ENCODE measurements at places on chromosomes 3 and 15.

- no peak for DNase-seq
Observed at GRCh38 chr3:60575718-60576272, 675.5 kb downstream of the FHIT start.

DNA sequence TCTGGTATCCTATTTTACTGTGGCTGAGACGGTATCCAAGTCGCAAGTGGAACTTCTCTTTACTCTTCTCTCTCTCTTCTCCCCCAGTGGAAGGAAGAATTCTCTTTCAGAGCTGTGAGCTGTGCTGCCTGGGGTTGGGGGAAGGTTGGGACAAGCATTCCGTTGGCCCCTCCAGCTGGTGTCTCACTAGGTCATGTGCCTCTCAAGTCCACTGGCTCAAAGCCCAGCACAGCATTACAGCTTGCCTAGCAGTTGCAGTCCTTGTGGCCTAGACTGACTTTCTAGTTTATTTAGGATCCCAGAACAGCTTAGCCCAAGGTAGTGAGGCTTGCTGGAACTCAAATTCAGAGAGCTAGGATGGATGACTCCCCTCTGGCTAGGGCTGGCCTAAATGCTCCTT is 76.1 kb upstream of the SPATA16 start:
- no peak for DNase-seq

GRCh38 chr3:24060055-24060454 is 115.0 kb downstream of the NR1D2 start:
- no peak for DNase-seq

DNA sequence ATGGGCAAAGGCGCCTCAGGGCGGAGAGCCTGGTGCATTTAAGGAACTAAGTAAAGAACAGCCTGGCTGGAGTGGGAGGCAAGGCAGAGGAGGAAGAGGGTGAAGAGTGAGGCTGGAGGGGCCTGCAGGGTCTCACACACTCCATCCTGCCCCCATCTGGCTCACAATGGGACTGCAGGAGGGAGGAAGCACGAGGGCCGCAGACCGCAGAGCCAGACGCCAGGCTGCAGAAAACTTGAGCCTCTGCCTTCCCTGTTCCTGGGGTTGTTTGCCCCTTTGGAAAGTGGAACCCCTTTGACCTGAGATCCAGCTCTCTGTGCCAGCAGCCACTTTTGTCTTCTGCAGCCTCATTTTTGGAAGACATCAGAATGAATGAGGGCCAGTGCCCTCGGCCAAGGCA is 138.0 kb downstream of the SRGAP3 start:
- no peak for DNase-seq

DNA sequence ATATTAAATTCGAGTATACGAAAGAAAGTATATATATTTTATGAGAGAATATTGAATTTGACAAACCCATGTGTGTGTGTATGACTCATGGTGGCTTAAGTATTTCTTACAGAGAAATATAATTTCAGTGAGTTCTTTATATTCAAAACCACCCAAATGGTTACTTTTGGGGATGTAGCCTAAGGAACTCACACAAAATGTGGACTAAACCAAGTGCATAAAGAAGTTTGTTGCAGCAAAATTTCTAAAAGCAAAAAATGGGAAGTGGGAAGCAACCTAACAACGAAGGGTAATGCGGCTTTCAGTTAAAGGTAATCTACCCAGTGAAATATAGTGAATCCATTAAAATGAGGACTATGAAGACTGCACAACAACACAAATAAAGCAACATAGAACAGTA is 277.1 kb downstream of the EDEM1 start:
- DNase-seq = no peak

GRCh38 chr3:81718311-81718710 is 43.1 kb downstream of the GBE1 start:
- no peak for DNase-seq

GRCh38 chr3:167918686-167919085 is 177.0 kb downstream of the GOLIM4 start:
- no peak for DNase-seq

DNA sequence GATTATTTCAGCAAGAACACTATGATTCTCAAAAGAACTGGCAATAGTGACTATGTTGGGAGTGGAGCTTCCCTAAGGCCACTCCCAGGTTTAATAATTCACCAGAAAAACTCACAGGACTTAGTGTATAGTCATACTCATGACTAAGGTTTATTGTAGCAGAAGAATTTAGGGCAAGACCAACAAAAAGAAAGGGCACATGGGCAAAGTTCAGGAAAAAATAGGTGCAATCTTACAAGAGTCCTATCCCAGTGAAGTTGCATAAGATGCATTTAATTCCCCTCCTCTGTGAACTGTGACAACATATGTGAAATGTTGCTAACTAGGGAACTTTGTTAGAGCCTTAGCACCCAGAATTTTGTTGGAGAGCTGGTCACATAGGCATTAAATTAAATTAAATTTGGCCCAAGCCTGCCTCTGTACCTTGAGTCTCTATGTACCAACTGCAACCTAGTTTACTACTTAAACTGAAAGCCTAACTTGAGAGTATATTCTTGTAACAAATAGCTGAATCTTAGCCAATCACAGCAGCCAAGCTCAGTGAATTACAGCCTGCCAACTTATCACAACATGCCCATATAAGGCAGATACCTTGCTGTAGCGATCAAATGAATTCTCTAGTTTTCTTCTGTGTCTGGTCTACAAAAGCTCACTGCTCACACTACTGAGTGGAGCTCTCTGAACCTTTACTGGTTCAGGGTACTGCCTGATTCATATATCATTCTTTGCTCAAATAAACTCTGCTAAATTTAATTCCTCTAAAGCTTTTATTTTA is 386.2 kb upstream of the ARHGEF26 start:
- no peak for DNase-seq

- no peak for DNase-seq
Observed at GRCh38 chr15:70272565-70273355, 175.0 kb upstream of the TLE3 start.

GRCh38 chr15:60710656-60711055 is 231.7 kb upstream of the ICE2 start:
- no peak for DNase-seq

- no peak for DNase-seq
Observed at GRCh38 chr15:45714590-45715488, 80.0 kb downstream of the SQOR start.

- no peak for DNase-seq
Observed at GRCh38 chr15:22936577-22937472, 43.3 kb downstream of the CYFIP1 start.

DNA sequence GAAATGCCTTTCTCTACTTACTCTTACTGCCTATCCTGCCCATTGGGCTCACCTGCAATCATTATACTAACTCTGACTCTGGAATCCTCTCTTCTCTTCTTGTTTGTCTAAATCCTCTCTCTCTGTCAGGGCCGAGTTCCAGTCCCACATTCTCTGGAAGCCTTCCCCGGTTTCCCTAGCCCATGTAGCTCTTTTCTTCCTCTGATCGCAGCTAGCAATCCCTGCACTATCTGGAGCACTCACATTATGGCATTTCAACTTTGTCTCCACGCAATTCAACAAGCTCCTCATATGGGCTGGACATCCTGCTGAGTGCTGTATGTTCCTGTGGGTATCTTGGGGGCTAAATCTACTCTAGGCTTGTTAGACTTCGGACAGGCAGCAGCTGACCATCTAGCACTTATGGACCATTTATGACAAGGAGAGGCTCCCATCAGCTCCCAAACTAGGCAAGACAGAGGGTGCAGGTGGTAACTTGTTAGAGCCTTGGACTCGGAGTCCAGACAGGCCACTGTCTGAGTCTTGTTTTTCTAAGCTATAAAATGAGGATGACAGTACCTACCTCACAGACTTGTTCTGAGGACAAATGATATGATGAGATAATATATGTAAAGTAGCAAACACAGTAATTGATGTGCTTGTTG is 58.3 kb downstream of the EPHB3 start:
- no peak for DNase-seq

DNA sequence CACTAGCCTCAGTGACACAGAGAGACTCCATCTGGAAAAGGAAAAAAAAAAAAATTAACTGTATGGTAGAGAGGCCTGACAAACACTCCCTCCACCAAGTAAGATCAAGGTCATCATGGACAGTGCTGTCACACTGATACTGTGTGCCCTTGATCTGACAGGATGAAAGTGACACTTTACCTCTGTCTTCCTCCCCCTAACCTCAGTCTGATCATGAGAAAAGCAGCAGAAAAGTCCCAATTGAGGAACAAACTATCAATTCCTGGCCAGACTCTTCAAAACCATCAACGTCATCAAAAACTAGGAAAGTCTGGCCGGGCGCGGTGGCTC is 26.7 kb downstream of the PGPEP1L start:
- DNase-seq = no peak

DNA sequence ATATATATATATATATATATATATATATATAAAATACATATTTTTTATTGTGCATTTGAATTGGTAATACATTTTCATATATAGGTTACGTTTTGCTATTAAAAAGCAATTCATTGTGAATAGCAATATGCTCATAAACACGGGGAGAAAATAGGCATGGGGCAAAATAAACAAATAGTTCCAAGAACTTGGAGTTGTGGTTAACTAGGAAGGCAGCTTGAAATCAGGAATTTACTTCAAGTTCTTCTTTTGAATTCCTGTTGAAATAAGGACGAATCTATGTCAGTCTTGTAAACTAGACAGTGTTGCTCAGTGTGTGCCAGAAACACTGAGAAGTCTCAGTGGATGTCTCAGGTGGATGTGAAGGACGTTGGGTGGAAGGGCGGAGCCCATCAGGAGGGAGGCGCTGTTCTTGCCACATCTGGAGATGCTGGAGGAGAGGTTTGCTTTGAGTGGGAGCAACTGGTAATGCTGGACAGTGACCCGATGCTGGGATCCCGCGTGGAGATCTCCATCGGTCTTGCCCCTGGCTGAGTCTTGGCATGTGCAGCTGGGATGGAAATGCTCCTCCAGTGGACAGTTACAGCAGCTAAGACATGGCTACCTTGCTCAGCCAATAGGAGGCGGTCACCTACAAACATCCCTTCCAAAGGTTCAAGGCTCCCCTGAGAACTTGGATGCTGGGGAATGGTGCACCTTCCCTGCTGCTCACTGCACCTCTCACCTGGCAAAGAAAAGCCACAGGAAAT is 2.5 kb downstream of the IL16 start:
- DNase-seq = no peak

GRCh38 chr3:15325228-15325627 is 7.2 kb downstream of the SH3BP5 start:
- no peak for DNase-seq

DNA sequence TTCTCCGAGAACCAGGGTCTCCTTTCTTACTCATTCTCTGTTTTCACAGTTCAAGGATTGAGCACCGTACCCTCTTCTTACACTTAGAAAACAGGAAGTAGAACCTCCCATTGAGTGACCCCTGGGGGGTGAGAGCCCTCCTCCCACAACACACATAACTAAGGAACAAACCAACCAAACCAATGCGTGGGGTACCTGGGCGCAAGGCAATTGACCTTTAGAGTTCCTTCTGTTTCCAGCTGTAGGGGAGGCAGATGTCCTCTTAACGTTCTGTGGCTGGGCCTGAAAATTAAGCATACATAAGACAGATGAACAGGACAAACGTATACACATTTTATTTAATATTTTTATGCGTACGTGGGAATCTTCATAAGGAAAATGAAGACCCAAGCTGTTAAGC is 33.5 kb upstream of the TIMP4 start:
- DNase-seq = no peak

DNA sequence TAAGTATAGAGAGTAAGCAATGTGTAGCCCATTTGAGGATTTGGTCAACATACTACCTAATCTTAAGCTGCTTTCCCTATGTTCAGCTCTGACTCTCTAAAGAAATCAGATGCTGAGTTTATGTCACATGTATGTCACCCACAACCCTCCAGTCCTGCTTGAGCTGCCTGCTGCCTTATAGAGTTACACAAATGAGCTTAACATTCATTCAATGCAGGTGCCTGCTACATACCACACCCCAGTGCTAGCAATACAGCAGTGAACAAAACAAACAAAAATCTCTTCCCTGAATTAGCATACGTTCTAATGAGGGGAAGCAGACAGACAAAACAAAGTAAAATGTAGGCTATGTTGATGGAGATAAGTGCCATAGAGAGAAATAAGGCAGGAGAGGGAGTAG is 93.0 kb downstream of the HHLA2 start:
- no peak for DNase-seq

DNA sequence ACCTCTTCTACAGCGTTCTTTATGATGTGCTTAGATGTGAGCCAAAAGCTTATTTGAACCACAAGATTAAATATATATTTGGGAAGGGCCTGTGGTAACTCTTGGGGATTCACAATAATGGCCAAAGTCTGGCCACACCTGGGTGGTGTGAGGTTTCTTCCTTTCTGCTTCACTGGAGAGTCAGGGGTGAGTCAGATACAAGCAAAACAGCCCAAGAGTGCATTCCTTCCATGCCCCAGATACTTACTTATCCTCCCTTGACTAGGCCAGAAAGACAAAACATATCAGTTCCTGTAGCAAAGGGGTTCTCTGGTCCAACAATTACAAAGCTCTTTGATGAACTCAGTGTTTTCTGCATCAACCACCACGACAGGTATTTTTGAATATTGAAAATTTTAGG is 941 bp downstream of the ZBED2 start:
- no peak for DNase-seq

- DNase-seq = no peak
Observed at GRCh38 chr3:87756616-87757015, 302.2 kb downstream of the CGGBP1 start.

GRCh38 chr3:18809640-18810305 is 338.5 kb upstream of the KCNH8 start:
- no peak for DNase-seq

DNA sequence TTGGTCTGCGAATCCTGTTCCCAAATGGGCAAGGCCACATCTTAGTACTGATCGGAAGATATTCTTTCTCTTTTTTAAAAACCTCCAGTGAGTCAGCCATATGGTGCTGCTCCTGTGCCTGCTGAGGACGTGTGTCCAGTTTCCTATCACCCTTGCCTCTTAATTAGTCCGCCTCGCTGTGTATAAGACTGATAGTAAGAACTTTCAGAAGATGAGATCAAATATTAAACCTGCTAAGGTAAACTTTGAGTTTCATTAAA is 612 bp downstream of the UBA5 start:
- no peak for DNase-seq

DNA sequence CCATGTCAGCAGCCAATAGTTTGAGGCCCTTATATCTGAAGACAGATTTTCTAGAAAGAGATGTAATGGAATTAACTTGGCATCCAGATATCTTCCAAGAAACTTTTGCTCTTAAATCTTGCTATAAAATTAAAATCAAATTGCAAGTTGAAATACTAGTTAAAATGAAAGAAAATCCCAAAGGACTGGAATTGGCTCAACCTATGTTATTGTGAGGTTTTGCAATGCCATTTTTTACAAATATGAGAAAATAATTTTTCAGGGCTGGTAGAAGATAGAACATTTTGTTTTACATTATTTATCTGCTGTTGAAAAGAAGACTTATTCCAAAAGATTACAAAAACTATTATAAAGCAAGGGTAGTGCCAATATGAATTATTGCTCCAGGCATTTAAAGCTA is 92.2 kb upstream of the AGTR1 start:
- DNase-seq = no peak

DNA sequence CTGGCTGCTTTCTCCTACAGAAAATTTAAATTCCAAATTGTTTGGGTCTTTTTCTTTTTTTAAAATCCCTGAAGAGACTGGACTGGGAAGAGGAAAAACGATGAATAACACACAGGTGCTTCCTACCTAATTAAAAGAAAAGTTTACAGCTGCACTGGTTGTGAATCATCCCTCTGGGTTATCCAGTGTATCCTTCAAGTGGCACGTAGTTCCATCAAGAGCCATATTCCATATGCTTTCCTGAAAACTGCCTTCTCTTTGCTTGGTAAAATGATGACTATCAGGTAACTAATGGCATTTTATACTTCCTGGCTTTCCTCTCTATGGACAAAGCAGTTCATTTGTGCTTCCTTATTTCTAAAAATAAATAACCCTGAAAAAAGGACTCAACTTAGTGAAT is 123.2 kb downstream of the MAGI1 start:
- DNase-seq = no peak
